ENCODE measurements at places on chromosomes 4 and X.

- no peak for DNase-seq
Measured at GRCh38 chr4:29596228-29596627, 1123.9 kb upstream of the PCDH7 start.

GRCh38 chr4:124804041-124804440 is 91.5 kb upstream of the ANKRD50 start:
- DNase-seq = no peak

DNA sequence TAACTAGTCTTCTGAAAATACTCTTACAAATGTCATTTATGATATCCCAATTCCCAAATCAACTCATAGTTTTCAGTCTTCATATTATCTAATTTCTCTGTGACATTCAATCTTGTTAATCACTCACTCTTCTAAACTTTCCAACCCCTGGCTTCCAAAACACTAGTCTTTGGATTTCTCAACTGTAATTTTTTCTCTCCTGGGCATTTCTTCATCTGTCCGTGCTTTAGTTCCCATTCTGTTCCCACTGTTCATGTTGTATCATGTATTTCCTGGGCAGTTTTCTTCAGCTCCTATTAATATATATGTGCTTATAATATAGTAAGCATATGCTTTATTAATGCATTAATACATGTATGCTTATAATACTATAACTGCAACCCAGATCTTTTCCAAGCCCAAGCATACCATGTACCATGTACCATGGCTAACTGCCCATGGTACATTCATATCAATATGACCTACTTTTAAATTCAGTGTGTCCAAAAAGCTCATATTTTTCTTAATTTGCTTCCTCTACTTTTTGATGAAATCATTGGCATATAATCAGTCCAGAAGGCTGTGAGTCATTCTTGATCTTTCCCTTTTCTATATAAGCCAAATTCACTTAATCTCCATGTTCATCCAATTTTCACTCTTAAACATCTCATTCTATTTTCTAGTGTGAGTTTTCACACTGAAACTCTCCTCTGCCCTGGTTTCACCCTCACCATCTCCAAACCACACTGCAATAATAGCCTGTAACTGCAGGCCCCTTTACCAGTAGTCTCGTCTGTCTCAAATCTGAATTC is 21.3 kb upstream of the GK2 start:
- DNase-seq = no peak

DNA sequence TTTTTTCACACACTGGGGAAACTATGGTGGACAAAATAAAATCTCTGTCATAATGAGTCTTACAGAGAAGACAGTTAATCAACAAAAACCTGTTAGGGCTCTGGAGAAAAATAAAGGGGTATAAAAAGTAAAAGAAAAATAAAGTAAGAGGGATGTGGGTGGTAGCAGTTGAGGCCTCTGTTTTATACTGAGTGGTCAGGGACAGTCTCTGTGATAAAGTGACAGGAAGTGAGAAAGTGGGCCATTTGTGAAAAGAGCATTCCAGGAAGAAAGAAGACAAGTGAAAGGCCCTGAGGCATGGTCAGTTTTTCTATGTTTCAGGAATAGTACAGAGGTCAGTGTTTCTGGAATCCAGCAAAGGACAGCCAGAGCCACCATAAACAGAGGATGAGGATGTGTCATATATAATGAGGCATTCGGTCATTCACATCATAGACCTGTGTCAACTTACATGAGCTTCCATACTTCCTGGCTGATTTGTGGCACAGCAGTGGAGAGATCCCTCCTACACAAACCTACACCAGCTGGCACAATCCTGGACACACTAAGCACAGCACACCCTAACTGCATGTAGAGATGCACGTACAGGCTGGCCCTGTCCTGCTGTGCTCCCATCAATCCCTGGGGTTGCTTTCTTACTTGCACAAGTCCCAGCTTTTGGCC is 64.4 kb upstream of the NAP1L5 start:
- DNase-seq = no peak

DNA sequence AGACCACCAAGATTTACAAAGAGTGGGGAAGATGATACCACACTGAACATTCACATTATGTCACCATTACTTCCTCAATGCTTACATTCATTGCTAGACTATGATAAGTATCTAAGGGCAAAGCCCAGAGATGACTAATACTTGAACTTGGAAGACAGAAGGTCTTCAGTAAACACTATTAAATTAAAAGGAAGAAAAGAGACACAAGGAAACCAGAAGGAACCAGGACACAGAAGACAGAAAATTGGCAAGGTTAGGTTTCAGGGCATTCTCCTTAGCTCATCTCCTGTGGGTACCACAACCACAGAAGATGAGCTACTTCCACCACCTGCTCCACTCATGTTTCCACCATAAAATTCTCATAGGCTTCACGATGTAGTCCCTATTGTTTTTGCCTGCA is 64.9 kb downstream of the NLGN4X start:
- DNase-seq = no peak

DNA sequence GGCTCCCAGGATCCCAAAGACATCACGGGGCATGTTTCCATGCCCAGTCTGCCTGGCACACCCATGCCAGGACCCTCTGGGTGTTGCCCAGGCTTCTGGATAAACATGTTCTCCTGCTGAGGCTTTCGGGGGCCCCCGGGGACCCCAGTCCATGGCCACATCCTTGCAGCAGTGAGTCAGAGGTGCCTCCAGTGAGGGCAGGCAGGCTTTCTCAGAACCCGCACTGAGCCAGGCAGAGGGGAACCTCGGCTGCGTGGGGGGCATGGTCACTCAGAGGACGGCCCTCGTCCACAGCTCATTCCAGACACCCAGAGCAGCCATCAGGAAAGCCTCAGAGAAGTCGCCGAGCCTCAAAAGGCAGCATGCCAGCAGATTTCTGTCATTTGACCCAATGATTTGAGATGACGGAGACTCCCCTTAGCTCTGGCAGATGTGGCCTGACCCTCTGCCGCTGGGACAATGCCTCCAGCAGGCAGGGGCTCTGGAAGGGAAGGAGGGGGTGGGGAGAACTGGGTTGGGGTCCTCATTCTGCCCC is 54.8 kb downstream of the PPP2R2C start:
- no peak for DNase-seq

- no peak for DNase-seq
Measured at GRCh38 chr4:169662206-169662605, 41.8 kb downstream of the CLCN3 start.

Data from WTC11 (cell line).